RPMI7951 (cell line): ENCODE measurements at places on chromosomes 3 and 15. TPM values are rescaled to one million over a fixed set of nuclear protein-coding genes. Genes with fewer than 3 reads are reported as not detected.

DNA sequence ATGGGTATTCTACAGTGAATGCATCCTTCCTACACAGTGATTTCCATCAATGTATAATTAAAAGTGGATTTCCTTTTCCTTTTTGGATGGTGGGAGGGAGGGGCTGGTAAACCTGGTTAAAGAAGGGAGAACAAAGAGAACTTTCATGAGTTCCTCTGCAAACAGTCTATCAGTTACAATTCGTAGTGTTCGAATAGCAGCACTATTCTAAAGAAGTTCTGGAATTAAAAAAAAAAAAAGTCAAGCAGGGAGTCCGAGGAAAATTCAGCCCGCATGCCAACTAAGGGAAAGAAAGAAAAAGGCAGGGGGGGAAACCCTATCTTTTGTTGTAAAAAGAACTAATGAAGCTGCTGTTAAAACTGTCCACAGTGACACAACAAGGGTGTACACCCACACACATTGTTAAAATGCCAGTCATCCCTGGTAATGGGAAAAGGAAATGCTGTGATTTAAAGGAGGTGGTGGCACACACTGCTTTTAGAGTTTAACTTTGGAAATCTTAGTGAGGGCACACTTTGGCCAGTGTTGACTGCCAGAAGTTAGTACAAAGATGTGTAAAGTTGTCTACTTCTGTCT is 521.2 kb downstream of the ZIC1 start:
- DNase-seq = peak; percentile 59

GRCh38 chr15:58604455-58604923 is 145.0 kb downstream of the ADAM10 start:
- no peak for DNase-seq

GRCh38 chr15:94829887-94830884 is 598.8 kb downstream of the MCTP2 start:
- no peak for DNase-seq

- DNase-seq = no peak
These were observed 48.4 kb downstream of the BLM start for GRCh38 chr15:90765531-90765930.

DNA sequence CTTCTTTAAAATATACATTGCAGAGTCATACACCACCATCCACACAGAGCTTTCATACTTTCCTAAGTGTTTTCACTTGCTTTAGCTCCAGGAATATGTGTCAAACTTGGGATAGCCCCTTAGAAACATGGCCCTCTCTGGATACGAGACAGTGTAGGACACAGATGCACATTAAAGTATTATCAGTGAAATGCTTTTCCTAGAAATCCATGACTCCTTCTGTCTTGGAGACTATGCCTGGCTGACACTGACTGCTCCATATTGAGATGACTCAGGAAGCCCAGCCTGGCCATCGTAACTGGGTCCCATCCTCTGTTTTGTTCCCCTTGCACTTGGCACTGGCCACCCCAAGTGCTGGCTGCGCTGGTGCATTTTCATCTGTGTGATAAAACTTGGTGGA is 204.8 kb downstream of the PDZRN3 start:
- DNase-seq = no peak

DNA sequence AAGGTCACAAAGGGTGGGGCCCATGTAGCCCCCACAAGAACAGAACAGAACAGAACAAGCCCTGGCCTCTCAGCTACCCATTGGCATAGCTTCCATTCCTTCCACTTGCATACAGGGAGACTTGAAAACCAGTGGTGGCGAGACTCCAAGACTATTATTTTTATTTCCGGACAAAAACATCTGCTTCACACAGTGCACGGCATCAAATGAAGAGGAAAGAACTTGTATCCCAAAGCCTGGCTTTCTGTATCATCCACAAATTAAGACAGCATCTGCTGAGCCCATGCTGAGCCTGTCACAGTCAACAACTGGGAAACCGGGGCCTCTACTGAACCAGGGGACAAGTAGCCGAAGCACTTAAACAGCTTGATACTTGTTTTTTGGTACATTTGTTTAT is 56.0 kb downstream of the CLEC3B start:
- peak; percentile 66 for DNase-seq

DNA sequence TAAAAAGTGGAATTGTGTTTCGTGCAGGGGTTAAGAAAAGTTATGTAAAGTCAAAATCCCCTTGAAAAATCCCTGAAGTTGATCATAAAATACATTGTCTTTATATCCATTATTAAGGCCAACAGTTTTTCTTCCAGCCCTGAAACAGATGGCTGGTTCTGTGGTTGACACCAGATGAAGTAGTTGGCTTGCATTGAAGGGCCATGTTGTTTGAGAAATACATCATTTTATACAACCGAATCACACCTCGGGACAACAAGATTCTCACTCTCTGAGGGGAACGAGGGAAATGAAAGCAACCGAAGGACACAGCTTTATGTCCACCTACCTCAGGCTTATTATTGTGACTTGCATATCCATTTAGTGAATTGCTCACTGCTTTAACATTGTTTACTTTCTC is 126.0 kb upstream of the MITF start:
- no peak for DNase-seq

DNA sequence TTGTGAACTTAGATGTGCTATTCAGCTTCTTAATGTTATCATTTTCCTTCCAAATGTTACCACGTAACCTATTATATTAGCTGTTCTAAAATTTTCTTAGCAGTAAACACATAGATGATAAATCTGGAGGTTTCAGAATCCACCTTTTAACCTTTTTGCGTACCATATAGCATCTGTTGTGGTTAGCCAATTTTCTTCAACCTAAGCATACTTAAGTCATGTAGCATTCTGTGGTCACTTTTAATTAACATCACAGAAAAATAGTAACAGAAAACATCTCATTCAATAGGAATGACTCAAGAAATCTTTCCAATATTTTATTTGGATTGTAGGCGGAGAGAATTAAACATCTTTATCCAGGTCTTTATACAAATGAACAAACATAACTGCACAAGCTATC is 1465.3 kb upstream of the GBE1 start:
- DNase-seq = no peak

DNA sequence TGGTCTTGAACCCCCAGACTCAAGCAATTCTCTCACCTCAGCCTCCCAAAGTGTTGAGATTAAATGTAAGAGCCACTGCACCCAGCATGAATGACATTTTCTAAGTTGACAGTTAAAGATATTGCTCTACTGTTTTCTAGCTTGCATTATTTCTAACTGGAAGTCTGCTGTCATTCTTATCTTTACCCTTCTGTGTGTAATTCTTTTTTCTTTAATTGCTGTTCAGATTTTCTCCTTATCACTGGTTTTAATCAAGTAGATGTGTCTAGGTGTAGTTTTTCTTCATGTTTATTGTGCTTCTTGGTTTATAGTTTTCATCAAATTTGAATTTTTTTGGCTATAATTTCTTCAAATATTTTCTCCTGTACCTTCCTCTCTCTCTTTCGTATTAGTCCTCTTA is 4.9 kb downstream of the PARP15 start:
- no peak for DNase-seq

Gene GADL1
- total RNA-seq = not detected in 2 replicates

Gene RBMS3
- total RNA-seq = 12.6 and 22.8 TPM in 2 replicates

Gene TPRA1
- total RNA-seq = 26.1 and 26.8 TPM in 2 replicates

Gene ZNF148
- 23.2 and 30.3 TPM in 2 replicates for total RNA-seq

Gene TMF1
- 22.7 and 27.3 TPM in 2 replicates for total RNA-seq
